Stimulated activated CD4-positive, alpha-beta T cell treated with anti-CD3 and anti-CD28 coated beads, Interleukin-4, amount 100 ng/mL, for 4 hours (primary cell): ENCODE measurements at places on chromosomes 2 and 18.

GRCh38 chr2:170500104-170500503 lies 215.0 kb upstream of the SP5 start:
- no peak for DNase-seq

- DNase-seq, result no peak
Measured at GRCh38 chr2:100621371-100621951, 58.7 kb downstream of the PDCL3 start.

DNA sequence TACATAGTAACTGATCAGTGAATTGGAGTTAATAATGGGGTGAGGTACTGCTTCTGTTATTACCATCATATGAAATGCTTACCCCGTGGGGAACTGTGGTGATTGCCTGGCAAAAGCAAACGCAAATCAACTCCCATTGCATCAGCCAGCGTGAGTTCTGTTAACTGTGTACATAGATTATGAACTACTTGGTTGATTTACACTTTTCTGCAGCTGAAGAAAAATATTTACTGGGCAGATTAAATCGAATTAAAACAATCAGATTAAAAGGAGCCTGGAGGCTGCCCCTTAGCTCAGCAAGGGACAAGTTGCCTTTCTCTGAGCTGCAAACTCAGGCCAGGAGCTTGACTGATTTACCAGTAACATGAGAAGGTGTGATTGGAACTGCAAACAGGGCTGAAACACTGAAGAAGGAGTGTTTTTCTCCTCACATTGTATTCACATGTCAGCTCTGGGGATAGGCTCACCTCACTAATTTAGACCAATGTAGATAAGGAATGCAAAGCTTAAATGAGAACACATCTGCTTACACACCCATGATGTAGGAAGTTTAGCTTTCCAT lies 220.1 kb downstream of the OSR1 start:
- DNase-seq, result no peak

GRCh38 chr2:56539618-56540017 lies 355.8 kb downstream of the CCDC85A start:
- no peak for DNase-seq

- no peak for DNase-seq
Measured at GRCh38 chr2:39313575-39313974, 69.8 kb upstream of the CDKL4 start.

GRCh38 chr2:53545604-53546003 lies 222.0 kb upstream of the CHAC2 start:
- no peak for DNase-seq

GRCh38 chr2:241499146-241499965 lies 9.0 kb downstream of the STK25 start:
- no peak for DNase-seq

DNA sequence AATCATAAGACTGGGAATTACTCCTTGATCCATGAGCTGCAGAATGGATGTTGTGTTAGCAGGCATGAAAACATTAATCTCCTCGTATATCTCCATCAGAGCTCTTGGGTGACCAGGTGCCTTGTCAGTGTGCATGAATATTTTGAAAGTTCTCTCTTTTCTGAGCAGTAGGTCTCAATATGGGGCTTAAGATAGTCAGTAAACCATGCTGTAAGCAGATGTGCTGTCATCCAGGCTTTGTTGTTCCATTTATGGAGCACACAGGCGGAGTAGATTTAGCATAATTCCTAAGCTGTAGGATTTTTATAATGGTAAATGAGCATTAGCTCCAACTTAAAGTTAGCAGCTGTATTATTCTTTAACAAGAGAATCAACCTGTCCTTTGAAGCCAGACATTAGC lies 160.3 kb downstream of the MYO1B start:
- DNase-seq, result no peak

DNA sequence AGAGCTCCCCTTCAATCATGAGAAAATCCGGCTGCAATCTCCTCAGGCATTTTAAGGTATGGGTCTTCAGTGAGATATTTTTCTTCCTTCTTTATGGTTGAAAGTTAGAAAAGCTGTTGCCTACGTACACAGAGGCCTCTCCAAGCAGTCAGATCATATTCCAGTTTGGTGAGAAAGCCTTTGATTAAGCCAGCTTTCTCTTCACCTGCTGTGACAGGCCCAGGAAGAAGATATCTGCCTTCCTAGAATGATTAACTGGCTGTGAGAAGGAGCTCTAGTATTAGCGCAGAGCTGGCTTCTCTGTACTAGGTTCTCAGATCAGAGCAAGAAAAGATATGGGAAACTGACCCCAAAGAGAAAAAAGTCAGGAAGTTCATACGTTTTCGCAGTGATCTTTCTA lies 585.0 kb upstream of the CHAC2 start:
- no peak for DNase-seq

GRCh38 chr2:236748801-236749200 lies 179.2 kb downstream of the ACKR3 start:
- no peak for DNase-seq

DNA sequence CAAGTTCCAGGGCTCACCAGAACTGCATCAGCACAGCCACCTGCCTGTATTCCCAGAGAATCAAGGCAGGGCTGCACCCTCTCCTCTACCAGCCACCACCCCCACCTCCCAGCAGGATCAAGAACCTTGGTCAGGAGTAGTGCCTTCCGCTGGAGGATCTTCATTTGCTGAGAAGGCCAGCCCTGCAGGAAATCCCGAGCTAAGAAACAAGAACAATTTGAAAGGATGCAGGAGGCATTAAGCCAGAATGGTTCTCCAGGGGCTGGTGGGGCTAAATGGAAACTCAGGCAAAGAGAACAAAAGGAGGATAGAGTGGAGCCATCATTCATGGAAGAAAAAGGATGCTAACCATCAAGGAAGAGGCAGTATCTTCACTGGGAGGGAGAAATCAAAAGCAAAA lies 147.3 kb upstream of the SLC14A2 start:
- no peak for DNase-seq

DNA sequence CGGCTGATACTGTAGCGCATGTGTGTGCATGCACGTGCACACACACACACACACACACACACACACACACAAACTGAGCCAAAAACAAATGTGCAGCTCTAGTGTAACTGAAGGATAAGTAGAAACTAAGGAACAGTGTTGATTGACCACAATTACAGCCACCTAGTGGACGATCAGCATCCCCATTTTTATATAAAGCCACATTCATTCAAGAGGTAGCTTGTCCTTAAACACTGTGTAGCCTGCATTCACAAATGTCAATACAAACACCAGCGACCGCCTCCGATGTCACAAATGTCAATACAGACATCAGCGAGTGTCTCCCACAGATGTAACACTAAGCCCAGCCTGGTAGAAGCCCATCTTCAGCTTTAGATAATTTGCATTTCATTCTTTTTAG lies 167.4 kb downstream of the PTGR3 start:
- no peak for DNase-seq

GRCh38 chr2:178650554-178650953 lies 156.7 kb downstream of the TTN start:
- no peak for DNase-seq

GRCh38 chr2:168992591-168993349 lies 38.4 kb downstream of the ABCB11 start:
- no peak for DNase-seq

GRCh38 chr18:72871091-72871490 lies 3.3 kb upstream of the NETO1 start:
- no peak for DNase-seq

- DNase-seq, result no peak
Measured at GRCh38 chr2:177165061-177165583, 47.5 kb upstream of the HNRNPA3 start.

DNA sequence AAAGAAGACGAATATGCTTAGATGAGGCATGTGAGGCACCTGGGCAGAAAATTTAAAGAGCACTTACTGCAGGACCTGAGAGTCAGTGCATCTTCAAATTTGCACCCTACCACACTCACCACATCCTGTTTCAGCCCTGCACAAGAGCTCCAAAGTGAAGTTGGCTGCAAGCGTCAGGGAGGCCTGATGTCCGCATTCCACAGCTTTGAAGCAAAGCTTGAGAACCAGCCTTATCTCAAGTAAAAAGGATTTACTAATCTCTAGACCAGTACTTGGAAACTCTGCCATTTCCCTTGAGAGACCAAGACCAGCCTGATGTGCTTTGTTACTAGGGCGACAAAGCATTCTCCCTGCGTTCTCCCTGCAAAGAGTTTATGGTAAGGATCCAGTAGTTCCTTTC lies 3.4 kb upstream of the ASNSD1 start:
- peak; percentile 38 for DNase-seq

DNA sequence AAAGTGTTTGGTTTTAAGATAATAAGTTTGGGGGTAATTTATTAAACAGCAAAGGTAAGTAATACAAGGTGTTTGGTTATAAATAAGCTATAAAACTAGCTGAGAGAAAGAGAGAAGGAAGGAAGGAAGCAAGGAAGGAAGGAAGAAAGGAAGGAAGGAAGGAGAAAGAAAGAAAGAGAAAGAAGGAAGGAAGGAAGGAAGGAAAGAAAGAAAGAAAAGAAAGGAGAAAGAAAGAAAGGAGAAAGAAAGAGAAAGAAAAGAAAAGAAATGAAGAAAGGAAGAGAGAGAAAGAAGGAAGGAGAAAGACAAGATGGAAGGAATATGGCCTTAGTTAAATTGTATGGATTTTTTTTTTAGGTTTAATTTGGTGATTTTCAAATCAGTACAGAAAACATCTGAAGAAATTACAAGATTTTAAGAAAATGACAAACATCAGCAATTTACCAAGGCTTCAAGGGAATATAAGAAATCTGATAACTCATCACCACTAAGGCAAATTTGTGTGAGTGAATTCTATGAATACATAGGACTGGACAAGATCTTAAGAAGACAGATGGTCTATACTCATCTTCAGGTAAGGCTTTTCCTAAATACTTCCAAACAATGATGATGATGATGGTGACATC lies 46.4 kb upstream of the GALNT3 start:
- no peak for DNase-seq

DNA sequence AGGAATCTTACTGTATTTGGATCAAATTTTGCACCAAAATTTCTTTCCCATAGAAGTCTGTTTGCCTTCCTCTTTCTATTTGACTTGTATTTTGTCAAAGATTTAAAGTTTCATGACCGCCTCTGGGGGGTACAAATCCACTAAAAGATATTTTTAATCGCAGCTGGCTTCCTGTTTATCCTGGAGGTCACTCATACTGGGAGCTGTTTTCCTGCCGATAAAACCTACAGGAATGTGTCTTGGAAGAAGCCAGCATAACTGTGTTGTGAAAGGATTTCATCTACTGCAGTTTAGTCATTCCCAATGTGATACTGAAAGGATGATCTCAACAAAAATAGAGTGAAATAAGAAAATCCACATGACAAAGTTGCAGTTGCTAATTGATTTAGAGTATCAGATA lies 184.0 kb downstream of the RIT2 start:
- DNase-seq, result no peak

- no peak for DNase-seq
Measured at GRCh38 chr18:78558101-78558810, 421.4 kb upstream of the SALL3 start.

DNA sequence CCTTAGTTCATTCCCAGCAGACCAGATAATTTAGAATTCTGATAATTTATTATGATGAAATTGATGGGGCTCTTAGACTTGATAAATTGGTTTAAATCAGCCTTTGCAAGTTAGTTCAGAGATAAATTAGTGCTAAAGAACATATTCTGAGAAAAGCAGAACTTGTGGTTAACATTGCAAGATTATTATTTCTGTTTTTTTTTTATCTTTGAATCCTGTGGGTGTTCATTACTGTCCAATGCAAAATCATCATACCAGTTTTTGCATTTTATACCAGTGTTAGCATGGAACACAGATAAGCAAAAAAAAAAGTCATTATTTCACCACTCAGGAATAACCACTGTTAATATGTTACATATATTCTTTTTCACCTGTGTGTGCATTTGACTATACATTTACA lies 9.1 kb downstream of the SEPTIN2 start:
- DNase-seq, result no peak

DNA sequence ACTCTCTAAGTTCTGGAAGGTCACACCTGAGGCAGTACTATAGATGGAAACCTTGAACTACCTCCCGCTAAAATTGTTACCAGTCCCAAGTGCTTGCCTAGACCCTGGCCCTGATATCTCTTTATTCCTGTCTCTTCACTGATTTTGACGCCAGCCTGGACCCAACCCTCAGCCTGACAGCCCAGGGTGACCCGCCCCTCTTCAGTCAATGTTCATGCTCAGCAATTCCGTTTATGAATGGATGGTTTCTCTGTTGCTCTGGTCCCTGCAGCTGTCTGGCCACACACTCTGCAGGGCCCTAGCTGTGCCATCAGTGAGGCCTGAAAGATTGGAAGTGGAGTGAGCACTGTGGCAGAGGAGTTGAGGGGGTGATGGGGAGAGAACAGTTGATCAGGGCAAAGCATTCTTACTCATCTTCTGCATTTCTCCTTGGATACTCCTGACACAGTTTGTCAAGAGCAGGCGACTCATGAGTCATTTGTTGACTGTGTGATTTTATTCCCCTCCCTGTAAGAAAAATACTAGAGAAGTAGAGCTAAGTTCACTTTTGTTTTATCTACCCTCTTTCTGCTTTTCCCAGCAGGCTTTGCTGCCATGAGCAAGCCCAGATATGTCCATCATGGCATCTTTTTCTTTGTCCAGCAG lies 46.0 kb downstream of the NPAS2 start:
- no peak for DNase-seq

DNA sequence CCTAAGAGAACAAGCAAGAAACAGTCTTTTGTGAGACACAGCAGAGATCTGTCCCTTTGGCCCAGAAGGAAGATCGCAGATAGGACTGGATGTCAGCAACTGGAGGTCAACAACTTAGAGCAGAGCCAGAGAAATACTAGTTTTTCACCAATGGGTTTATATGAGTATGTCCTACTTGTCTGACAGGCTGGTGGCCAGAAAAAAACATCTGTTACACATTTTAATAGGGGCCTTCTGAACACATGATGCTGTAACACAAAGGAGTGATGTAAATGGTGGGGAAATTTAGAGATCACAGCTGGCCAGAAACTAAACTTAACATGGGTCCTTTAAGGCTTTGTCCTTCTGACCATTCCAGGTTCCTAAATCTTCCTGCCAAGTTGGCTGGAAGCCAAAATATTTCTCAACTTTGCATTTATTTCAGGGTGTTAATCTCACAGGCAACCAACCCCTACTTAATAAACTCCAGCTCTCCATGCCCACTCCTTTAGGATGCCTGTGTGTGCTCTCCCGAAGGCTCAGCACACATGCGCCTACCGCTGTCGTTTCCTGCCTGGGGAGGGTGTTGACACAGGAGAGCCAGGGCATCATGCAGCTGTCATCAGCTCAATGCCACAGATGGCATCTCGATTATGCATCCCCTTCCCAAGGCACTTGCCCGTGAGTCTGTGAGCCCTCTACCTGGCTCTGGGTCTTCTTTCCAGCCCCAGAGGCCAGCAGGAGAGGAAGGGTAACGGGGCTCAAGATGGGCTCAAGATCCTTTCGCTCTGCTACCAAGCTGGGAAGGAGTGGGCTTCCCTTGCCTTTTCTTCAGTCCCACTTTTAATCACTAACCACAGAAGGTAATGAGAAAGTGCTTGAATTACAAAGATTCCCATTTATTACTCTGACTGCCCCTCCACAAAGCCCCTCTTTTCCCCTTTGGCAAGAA lies 252.5 kb downstream of the ETAA1 start:
- DNase-seq, result no peak

GRCh38 chr2:205937211-205937610 lies 148.8 kb downstream of the INO80D start:
- DNase-seq, result no peak

- peak; percentile 37 for DNase-seq
Measured at GRCh38 chr2:174606336-174606735, 8.7 kb upstream of the WIPF1 start.

- no peak for DNase-seq
Measured at GRCh38 chr2:38836791-38837190, 38.9 kb downstream of the DHX57 start.

GRCh38 chr2:202022755-202023154 lies 10.9 kb upstream of the FZD7 start:
- no peak for DNase-seq
